ENCODE measurements at places on chromosomes 1 and 21. TPM values are rescaled to one million over a fixed set of nuclear protein-coding genes. Genes with fewer than 3 reads are reported as not detected.
A peak's percentile ranks its signal among the peaks of the same experiment; 100 is the strongest.

NUDT4B gene
- 59.0 TPM for total RNA-seq

GRCh38 chr1:204089044-204089751 is 16.3 kb downstream of the SOX13 start:
- no peak overlapping the region for H3K4me3 ChIP-seq
- no peaks in the 10 kb centered on the region for H3K27me3 ChIP-seq
- peak overlapping the region; percentile 89 for H3K27ac ChIP-seq
- peak; percentile 68 for DNase-seq

GRCh38 chr1:7821282-7821681 is 31.6 kb downstream of the UTS2 start:
- H3K36me3 ChIP-seq: no peaks in the 10 kb centered on the region
- no peaks in the 10 kb centered on the region for H3K27me3 ChIP-seq
- no peaks in the 10 kb centered on the region for H3K4me1 ChIP-seq
- no peak for DNase-seq
- H3K27ac ChIP-seq: no peak overlapping the region

DNA sequence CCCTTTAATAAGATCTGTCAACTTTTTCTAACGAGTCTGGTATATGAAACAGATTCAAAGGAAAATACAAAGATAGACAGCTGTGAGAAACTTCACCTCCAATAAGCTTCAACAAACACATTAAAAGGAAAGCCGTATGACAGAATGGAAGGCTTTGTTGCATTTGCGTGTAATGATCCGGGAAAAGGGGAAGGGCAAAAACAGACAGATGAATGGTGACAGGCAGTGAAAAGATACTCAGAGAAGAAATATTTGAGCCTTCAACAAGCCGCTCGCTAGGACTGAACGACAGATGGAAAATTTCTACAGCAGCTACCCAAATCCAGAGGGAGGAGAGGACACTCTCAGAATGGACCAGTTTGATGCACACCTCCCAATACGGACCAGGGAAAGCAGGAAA is 14.9 kb downstream of the COPA start:
- no peak overlapping the region for H3K27ac ChIP-seq
- peaks cover 98% of the 10 kb centered on the region for H3K36me3 ChIP-seq
- no peak overlapping the region for H3K4me3 ChIP-seq
- H3K4me1 ChIP-seq: no peaks in the 10 kb centered on the region

- H3K27ac ChIP-seq: no peak overlapping the region
- peaks cover 42% of the 10 kb centered on the region for H3K4me1 ChIP-seq
- peaks cover 92% of the 10 kb centered on the region for H3K27me3 ChIP-seq
Measured at GRCh38 chr1:938711-939489, 15.2 kb downstream of the SAMD11 start.

All from transverse colon (tissue), 4 donors.